SK-N-SH (cell line): ENCODE measurements at places on chromosomes 7 and 10. TPM values are rescaled to one million over a fixed set of nuclear protein-coding genes. Genes with fewer than 3 reads are reported as not detected.

Gene STEAP1
- polyA plus RNA-seq: 17.0 and 23.4 TPM in 2 replicates

Gene FZD1
- polyA plus RNA-seq: 3.3 and 3.8 TPM in 2 replicates

Gene C10orf67
- 0.97 and 1.1 TPM in 2 replicates for polyA plus RNA-seq

Gene AOAH
- not detected in 2 replicates for polyA plus RNA-seq

Gene SPDYE2B
- not detected in 2 replicates for polyA plus RNA-seq

- peaks cover 31% of the 10 kb centered on the region for H3K4me1 ChIP-seq
- H3K4me3 ChIP-seq: no peak overlapping the region
- H3K27ac ChIP-seq: no peak overlapping the region
- peaks cover 44% of the 10 kb centered on the region for H3K36me3 ChIP-seq
- peak; percentile 70 for DNase-seq
These were observed 5.5 kb upstream of the LZTS2 start for GRCh38 chr10:100993986-100994708.

- H3K27me3 ChIP-seq: no peaks in the 10 kb centered on the region
- H3K27ac ChIP-seq: peak overlapping the region; percentile 88
These were observed 7.7 kb upstream of the RET start for GRCh38 chr10:43069211-43069515.

- H3K27me3 ChIP-seq: no peaks in the 10 kb centered on the region
- no peak overlapping the region for H3K4me3 ChIP-seq
- peak; percentile 33 for DNase-seq
- H3K36me3 ChIP-seq: no peaks in the 10 kb centered on the region
- peaks cover 56% of the 10 kb centered on the region for H3K4me1 ChIP-seq
- peak overlapping the region; percentile 70; the same call in 1 of the 2 replicates for H3K27ac ChIP-seq
These were observed 45.7 kb downstream of the ATXN7L1 start for GRCh38 chr7:105830405-105831301.

DNA sequence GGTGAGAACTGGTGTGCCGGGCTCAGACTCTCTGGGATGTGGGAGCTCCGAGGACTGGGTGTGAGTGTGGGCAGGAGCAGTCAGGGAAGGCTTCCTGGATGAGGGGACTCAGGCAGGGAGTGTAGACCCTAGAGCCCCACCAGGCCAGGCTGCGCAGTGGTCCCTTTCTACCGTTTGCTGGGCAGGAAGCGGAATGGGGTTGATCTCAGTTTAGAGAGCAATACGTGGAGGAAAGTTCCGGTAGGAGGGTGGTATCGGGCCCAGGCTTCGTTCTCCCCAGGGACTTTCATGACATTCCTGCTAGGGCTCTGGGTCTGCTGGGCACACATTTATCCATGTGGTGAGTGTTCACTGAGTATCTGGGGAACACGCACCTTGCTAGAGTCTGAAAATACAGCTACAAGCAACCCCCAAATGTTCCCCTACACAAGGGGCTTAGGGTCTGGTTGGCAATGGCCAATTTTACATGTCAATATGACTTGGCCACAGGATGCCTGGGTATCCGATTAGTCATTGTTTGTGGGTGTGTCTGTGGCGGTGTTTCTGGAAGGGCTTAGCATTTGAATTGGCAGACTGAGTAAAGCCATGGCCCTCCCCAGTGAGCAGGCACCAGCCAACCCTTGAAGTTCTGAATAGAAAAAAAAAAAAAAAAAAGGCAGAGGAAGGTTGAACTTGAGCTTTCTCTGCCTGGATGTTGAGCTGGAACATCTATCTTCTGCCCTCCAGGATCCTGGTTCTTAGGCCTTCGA is 20.8 kb downstream of the GHRHR start:
- H3K36me3 ChIP-seq: no peaks in the 10 kb centered on the region
- no peak overlapping the region for H3K4me3 ChIP-seq
- H3K27ac ChIP-seq: no peak overlapping the region
- H3K27me3 ChIP-seq: peaks cover 8% of the 10 kb centered on the region; the same call in 1 of the 2 replicates

GRCh38 chr7:122304996-122305421 is 459 bp upstream of the FEZF1 start:
- DNase-seq: no peak
- peaks cover 96% of the 10 kb centered on the region for H3K27me3 ChIP-seq
- no peaks in the 10 kb centered on the region for H3K36me3 ChIP-seq

- no peak overlapping the region for H3K4me3 ChIP-seq
- no peaks in the 10 kb centered on the region; the same call in 1 of the 2 replicates for H3K27me3 ChIP-seq
- H3K27ac ChIP-seq: no peak overlapping the region
- no peaks in the 10 kb centered on the region for H3K4me1 ChIP-seq
- no peak for DNase-seq
- H3K36me3 ChIP-seq: no peaks in the 10 kb centered on the region
These were observed 6.1 kb downstream of the ENTPD1 start for GRCh38 chr10:95761939-95762492.

DNA sequence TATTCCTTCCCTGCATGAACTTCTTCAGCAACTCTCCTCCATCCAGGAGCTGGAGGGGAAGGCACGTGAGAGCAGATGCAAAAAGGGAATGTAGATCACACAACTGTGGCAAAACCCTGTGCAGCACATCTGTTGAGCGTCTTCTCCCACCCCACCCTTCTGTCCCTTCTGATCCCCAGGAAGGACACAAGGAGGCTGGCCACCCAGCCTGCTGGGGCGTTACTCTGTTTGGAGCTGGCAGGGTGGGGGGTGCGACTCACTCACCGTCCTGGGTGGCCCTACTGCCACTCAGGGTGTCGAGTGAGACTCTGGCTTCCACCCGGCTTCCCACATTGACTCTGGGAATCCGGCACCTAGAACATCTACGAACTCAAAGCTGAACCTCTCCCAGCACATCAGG is 10.2 kb upstream of the MMP21 start:
- H3K4me3 ChIP-seq: no peak overlapping the region
- H3K27ac ChIP-seq: no peak overlapping the region
- DNase-seq: no peak

DNA sequence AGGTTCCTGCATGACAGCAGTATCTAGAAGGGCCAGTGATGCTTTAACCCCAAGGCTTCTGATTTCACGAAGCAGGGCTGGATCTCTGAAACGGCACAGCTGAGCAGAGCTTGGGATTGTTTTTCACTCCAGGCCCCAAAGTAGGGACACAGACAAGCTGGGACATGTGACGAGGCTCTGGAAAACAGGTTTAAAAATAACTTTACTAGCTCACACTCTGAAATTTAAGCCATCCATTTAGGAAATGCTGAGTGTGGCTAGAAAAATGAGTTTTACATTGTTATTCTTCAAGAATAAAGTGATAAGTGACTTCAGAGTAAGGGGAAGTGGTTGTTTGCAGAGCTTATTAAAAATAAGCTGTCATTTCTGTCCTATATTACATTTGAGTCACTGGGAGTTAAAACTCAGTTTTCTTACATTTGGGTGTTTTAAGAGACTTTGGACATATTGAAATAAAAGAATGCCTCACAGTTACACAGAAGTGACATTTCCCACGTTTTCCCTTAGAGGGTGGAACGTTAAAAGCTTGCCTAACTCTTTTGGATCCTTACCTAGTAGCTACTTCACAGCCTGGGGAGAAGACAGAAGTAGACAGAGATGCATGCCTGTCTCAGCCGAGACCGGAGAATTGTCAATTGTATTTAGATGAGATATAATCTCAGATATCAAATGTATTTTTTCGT is 107.8 kb downstream of the GALNT17 start:
- no peaks in the 10 kb centered on the region for H3K4me1 ChIP-seq
- H3K4me3 ChIP-seq: no peak overlapping the region
- no peak overlapping the region for H3K27ac ChIP-seq
- H3K36me3 ChIP-seq: no peaks in the 10 kb centered on the region
- H3K27me3 ChIP-seq: no peaks in the 10 kb centered on the region
